Suprapubic skin (tissue), 4 donors: ENCODE measurements at places on chromosomes 3 and 15.

DNA sequence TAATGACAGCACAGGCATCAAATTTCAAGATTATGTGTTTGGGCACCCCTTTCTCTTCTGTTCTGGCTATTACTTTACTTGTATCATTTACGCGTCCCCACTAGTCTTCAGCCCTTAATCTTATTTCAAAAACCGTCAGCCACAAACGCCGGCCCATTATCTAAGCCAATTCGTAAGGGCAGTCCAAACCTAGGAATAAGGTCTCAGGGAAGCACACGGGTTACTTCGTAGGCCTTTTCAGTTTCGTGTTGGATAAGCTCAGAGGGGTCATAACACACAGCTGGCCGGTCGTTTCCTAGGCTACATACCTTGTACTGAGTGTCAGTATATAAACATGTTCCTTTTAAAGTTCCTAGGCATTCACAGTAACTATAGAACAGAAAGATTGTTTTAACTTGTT lies 5.1 kb upstream of the DNAAF4 start:
- H3K4me3 ChIP-seq: no peak overlapping the region
- no peak overlapping the region for H3K27ac ChIP-seq
- H3K36me3 ChIP-seq: no peaks in the 10 kb centered on the region

- no peak for DNase-seq
- peak overlapping the region; percentile 18 for H3K27ac ChIP-seq
- peaks cover 70% of the 10 kb centered on the region for H3K4me1 ChIP-seq
- H3K4me3 ChIP-seq: no peak overlapping the region
Measured at GRCh38 chr3:152389316-152389934, 120.7 kb downstream of the MBNL1 start.

GRCh38 chr3:195773956-195774537 lies 37.7 kb downstream of the MUC4 start:
- peaks cover 8% of the 10 kb centered on the region for H3K27me3 ChIP-seq
- no peak overlapping the region for H3K4me3 ChIP-seq
- H3K27ac ChIP-seq: no peak overlapping the region
- no peak for DNase-seq
- H3K36me3 ChIP-seq: no peaks in the 10 kb centered on the region
- no peaks in the 10 kb centered on the region for H3K4me1 ChIP-seq

DNA sequence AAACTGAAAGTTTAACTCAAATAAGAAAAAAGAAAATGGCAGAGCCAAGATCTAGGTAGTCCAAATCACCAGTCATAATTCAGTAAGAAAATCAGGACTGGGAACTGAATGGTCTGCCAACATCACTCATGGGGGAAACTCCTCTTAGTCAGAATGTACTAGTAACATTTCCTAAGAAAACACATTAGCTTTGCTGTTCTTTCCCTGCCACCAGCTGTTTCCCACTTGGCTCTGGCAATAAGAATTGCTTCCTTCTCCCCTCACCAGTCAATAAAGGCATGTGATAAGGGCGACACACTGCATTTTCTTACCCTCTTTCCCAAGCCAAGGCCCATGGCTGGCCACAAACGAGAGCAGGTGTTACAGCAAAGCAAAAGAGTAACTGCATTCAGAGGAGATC lies 46.1 kb downstream of the PIK3R4 start:
- no peak overlapping the region for H3K27ac ChIP-seq
- H3K4me1 ChIP-seq: no peaks in the 10 kb centered on the region
- no peak overlapping the region for H3K4me3 ChIP-seq

DNA sequence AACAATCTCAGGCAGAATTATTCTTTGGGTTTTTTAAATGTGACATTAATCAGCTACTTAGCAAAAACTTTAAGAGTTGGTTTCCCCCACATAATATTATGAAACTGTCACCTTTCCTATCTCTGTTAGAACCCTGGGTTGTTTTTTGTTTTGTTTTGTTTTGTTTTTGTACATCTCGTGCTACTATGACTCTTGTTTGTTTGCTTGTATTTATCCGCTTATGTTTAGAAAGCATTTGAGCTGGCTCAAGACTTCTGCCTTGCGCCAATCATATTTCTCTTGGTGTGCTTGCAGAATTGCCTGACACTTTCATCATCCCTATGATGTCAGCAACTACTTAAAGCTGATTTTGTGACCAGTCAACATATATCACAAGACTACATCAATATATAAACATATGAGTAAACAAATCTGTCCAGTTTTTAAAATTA lies 116.9 kb downstream of the DCLK3 start:
- no peak overlapping the region for H3K27ac ChIP-seq
- H3K4me1 ChIP-seq: no peaks in the 10 kb centered on the region
- no peak for DNase-seq
- H3K27me3 ChIP-seq: no peaks in the 10 kb centered on the region

GRCh38 chr3:37577697-37578096 lies 284.0 kb upstream of the CTDSPL start:
- no peaks in the 10 kb centered on the region for H3K27me3 ChIP-seq
- no peak overlapping the region for H3K27ac ChIP-seq
- no peak overlapping the region for H3K4me3 ChIP-seq
- no peak for DNase-seq
- H3K36me3 ChIP-seq: no peaks in the 10 kb centered on the region

- no peak overlapping the region for H3K4me3 ChIP-seq
- no peak for DNase-seq
- no peak overlapping the region for H3K27ac ChIP-seq
- H3K27me3 ChIP-seq: no peaks in the 10 kb centered on the region
- H3K4me1 ChIP-seq: no peaks in the 10 kb centered on the region
- no peaks in the 10 kb centered on the region for H3K36me3 ChIP-seq
Measured at GRCh38 chr3:109943181-109943580, 605.8 kb upstream of the DPPA4 start.

GRCh38 chr3:69407908-69408307 lies 22.0 kb upstream of the FRMD4B start:
- H3K27ac ChIP-seq: no peak overlapping the region
- DNase-seq: no peak
- no peaks in the 10 kb centered on the region for H3K36me3 ChIP-seq
- H3K4me1 ChIP-seq: peaks cover 26% of the 10 kb centered on the region
- H3K27me3 ChIP-seq: no peaks in the 10 kb centered on the region

- no peaks in the 10 kb centered on the region for H3K27me3 ChIP-seq
- no peaks in the 10 kb centered on the region for H3K36me3 ChIP-seq
- H3K27ac ChIP-seq: no peak overlapping the region
- H3K4me3 ChIP-seq: no peak overlapping the region
Measured at GRCh38 chr3:179189759-179190158, 41.6 kb downstream of the PIK3CA start.

- H3K27ac ChIP-seq: no peak overlapping the region
- peaks cover 47% of the 10 kb centered on the region for H3K36me3 ChIP-seq
- H3K4me1 ChIP-seq: peaks cover 42% of the 10 kb centered on the region
Measured at GRCh38 chr3:124843506-124844177, 43.5 kb downstream of the ITGB5 start.

DNA sequence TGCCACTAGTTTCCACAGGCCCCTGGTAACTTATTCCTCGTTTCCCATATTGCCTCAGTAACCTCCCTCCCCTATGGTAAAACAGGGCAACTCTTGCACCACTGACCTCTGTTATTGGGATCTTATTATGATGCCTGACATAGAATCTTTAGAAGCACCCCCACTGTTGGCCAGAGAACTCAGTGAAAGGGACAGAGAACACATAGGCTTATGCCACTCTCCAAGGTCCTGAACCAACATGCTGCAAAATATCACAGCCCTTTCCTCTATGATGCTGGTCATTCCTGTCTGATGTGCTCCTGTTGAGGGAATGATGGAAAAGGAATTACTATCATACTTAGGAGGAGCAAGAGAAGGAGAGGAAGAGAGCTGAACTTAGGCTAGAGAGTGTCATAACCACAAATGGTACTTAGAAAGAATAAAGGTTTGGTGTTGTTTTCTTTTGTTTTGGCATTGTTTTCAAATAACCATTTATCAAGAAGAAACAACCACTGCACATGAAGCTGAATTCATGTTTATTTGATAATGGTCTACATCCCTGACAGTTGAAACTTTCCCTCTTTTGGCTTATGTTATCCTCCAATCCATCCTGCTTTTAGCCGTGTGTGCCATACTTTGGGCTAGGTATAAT lies 330.2 kb downstream of the EPHB1 start:
- H3K36me3 ChIP-seq: no peaks in the 10 kb centered on the region
- H3K4me1 ChIP-seq: no peaks in the 10 kb centered on the region
- no peak overlapping the region for H3K27ac ChIP-seq
- no peak for DNase-seq

DNA sequence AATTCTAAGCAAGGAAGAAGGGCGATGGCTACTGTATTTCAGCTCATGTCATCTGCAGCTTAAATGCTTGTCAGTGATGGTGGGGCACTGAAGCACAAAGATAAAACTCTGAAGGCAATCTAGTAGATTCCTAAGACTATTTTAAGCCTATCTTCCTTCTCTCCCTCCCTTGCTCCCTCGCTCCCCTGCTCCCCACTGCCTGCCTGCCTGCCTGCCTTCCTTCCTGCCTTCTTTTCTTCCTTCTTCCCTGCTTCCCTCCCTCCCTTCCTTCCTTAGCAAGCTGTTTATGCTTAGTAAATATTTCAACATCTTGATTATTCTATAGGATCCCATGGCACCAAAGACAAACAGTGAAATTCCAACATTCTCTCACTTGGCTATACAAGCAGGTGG lies 99.6 kb downstream of the OXSM start:
- H3K4me3 ChIP-seq: no peak overlapping the region
- H3K27me3 ChIP-seq: no peaks in the 10 kb centered on the region
- no peaks in the 10 kb centered on the region for H3K36me3 ChIP-seq
- no peak for DNase-seq
- no peak overlapping the region for H3K27ac ChIP-seq

DNA sequence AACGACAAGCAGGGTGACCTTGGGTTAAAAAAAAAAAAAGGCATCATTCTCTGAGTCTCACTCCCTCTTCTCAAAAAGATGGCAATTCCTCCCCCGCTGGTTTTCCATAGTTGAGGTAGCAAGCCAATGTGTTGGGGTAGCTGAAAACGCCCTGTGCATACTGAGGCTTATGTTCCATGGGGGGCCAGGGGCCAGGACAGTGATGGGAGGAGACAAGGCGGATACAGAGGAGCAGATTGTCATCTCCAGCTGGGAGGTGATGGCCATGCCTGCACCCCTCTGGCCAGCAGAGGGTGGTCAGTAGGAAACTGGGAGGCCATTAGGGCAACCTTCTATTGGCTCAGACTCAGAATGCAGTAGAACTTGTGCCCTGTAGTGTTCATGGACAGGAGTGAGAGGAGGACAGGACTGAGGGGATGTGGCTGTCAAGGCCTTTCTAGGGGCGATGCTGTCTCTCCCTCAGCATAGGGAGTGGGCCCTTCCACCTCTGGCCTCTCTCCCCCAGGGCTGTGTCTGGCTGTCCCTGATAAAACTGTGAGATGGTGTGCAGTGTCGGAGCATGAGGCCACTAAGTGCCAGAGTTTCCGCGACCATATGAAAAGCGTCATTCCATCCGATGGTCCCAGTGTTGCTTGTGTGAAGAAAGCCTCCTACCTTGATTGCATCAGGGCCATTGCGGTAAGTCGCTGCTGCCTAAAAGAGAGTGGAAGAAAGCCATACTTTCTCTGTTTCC lies 1.9 kb downstream of the TF start:
- H3K4me3 ChIP-seq: no peak overlapping the region
- peaks cover 20% of the 10 kb centered on the region for H3K4me1 ChIP-seq
- peaks cover 21% of the 10 kb centered on the region for H3K27me3 ChIP-seq
- no peak for DNase-seq
- no peak overlapping the region for H3K27ac ChIP-seq

GRCh38 chr3:114974387-114974786 lies 172.7 kb downstream of the ZBTB20 start:
- no peaks in the 10 kb centered on the region for H3K4me1 ChIP-seq
- H3K27ac ChIP-seq: no peak overlapping the region
- peaks cover 10% of the 10 kb centered on the region for H3K36me3 ChIP-seq
- no peak for DNase-seq

DNA sequence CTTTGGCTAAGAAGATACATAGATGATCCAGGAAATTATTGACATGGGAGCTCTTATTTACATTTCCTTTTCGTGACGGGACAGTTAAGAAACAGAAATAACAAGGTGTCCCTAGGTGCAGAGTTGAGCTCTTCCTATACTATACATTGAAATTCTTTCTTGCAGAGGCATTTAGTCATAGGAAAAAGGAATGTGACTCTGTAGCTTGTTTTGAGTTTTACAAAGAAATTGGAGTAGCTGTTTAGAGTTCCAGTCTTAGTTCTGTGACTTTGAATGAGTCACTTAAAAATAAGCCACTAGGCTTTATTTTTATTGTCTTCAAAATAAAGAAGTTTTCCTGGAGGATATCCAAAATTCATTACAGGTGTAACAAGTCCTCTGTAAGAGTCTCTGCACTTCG lies 723.5 kb upstream of the SGO1 start:
- H3K36me3 ChIP-seq: no peaks in the 10 kb centered on the region
- no peak for DNase-seq
- no peaks in the 10 kb centered on the region for H3K27me3 ChIP-seq
- H3K4me1 ChIP-seq: peaks cover 2% of the 10 kb centered on the region
- H3K4me3 ChIP-seq: no peak overlapping the region

- peaks cover 11% of the 10 kb centered on the region for H3K4me1 ChIP-seq
- no peak for DNase-seq
- no peak overlapping the region for H3K27ac ChIP-seq
- H3K27me3 ChIP-seq: no peaks in the 10 kb centered on the region
Measured at GRCh38 chr3:102136183-102136582, 286.9 kb downstream of the NFKBIZ start.
